Erythroblast (primary cell): ENCODE measurements at places on chromosomes 6 and 20.

GRCh38 chr6:113359155-113360140 is 497.7 kb upstream of the MARCKS start:
- no peak for DNase-seq

- DNase-seq, result peak; percentile 12
Observed at GRCh38 chr6:89110284-89110683, 7.6 kb downstream of the SRSF12 start.

DNA sequence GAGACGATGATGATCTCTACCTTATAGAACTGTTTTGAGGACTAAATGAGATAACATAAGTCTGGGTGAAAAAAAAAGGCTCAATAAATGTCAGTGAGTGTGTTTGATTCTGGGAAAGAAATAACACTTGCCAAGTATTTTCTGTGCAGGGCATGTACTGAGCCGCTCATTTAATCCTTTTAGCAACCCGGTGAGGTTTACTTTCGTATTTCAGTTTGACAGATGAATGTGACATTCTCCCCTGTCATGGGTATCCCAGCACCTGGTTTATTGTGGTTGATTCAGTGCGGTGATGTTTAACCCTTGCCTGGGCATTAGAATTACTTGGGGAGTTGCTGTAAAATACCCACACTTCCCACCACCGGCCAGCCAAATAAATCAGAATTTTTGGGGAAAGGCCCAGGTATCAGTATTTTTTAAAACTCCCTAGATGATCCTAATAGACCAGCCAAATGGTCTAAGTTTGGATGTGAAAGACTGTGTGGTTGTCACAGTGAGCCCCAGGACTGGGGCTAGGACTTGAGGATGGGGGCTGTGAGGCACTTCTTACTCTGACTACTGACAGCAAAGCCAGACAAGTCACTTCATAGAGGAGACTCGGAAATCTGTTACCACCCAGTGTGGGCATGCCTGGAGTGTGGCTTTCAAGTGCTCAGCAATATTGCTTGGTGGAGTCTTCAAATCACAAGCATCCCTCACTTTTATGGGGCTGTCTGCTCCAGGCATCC is 100.2 kb upstream of the KCNG1 start:
- no peak for DNase-seq

DNA sequence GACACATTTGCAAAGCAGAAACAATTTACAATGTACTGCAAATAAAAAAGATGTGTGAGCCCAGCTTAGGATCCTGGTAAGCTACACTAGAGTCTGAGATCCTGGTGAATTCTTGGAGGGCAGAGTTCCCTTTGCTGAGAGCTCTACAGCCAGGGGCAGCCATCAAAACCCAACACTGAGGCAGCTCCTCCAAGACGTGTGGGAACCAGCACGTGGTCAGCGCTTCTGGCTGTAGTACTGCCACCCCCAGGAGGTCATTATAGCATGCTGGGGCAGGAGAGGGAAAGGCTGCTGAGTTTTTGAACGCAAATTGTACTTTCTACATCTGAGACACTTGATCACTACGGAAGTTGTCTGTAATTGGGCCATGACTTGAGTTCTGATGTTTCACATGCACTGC is 131.5 kb downstream of the INSM1 start:
- no peak for DNase-seq

DNA sequence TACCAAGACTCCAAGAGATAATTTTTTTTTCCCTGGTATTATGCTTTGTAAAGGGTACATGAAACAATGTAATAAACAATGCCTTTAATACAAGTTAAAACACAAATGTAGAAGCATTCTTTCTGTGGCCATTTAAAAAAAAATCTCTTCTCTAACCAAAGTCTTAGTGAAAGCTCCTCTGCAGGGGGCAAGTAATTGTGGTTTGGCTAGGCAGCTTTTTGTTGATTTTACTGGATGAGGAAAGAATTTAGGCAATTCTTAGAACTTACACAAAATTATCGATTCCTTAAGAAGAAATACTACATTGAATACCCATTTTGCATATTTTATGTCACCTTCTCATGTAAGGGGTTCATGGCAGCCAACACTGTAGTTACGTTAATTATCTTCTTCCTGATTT is 12.4 kb downstream of the TFB1M start:
- DNase-seq, result no peak

GRCh38 chr20:44355498-44356352 is at the start of gene HNF4A:
Gene HNF4A (plus strand): TSS chr20:44355699. CDS start chr20:44355805, 106 bp downstream.
- DNase-seq, result no peak

DNA sequence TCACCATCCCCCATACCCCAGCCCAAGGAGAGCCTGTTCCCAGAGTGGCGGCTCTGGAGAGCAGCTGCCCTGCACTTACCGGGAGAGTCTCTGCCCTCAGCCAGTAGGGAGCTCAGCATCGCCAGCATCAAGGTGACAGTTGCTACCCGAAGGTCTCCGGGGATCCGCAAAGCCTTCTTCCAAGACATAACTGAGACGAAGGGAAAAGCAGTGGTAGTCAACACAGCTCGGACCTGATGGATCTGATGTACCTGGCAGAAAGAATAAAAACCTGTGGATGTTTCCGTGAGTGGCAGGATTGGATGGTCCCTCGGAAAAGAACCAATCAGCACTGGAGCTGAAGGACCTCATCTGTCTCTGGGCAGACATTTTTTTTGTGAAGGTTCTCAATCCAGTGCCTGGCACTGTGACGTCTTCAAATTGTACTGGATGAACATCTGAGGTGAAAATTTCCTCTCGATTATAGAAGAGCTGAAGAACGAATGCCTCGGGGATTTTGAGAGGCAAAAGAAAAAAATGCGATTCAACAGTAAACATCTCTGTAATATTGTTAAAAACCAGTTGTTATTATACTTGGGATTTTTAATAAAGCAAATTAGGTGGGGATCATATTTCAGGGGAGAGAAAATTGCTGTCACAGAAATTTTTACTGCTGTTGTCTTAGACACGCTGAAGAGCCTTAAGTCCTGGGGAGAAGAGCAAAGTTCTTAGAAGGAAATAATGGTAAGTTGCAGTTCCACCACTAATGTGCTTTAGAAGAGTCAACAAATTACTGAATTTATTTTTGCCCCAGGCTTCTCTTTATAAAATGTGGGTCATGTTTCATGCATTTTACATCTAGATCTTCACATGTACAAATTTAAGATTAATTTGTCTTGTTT is at the start of gene HLA-DQB1:
Gene HLA-DQB1, minus strand, starts transcription at position 238 of the 881 bp plus-strand sequence. Its CDS starts 50 bp downstream, at position 188.
- peak; percentile 10 for DNase-seq

- no peak for DNase-seq
Observed at GRCh38 chr6:131949620-131949908, 1.6 kb downstream of the CCN2 start.

DNA sequence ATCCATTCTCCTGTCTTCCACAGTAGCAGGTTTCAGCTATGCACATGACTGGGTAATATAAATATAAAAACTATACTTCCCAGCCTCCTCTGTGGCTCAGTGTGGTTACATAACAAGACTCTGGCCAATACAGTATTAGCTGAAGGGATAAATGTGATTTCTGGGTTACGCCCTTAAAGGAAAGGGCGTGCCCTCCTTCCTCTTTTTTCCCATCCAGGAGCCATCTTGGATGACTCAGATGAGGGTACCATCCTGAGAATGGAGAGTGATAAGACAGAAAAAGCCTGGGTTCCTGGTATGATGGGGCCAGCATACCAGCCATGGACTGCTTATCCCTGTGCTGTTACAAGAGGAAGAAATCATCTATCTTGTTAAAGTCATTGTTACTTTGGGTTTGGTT is 123.3 kb downstream of the NFATC2 start:
- DNase-seq, result peak; percentile 21

- DNase-seq, result no peak
Observed at GRCh38 chr6:143501851-143502250, 9.7 kb downstream of the FUCA2 start.

GRCh38 chr6:91106083-91106482 is 519.2 kb upstream of the MAP3K7 start:
- DNase-seq, result no peak

GRCh38 chr6:169368200-169368599 is 114.6 kb upstream of the THBS2 start:
- DNase-seq, result no peak

DNA sequence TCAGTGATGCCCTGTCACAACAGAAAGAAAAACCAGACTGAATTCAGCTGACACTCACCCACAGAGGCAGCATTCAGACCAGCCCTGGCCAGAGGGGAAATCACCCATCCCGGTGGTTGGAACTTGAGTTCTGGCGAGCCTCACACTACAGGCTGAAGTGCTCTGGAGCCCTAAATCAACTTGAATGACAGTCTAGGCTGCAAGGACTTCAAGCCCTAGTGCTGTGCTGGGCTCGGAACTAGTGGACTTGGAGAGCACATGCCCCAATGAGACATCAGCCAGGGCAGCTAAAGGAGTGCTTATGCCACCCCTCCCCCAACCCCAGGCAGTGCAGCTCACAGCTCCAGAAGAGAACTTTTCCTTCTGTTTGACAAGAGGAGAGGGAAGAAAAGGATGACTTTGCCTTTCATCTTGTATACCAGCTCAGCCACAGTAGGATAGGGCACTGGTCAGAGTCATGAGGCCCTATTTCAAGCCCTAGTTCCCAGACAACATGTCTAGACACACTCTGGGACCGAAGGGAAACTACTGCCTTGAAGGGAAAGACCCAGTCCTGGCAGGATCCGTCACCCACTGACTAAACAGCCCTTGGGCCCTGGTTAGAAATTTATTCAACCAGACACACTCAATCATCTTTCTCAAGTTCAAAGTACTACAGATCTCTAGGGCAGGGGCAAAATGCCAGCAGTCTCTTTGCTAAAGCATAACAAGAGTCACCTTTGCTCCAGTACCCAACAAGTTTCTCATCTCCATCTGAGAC is 43.2 kb upstream of the PNRC1 start:
- no peak for DNase-seq

DNA sequence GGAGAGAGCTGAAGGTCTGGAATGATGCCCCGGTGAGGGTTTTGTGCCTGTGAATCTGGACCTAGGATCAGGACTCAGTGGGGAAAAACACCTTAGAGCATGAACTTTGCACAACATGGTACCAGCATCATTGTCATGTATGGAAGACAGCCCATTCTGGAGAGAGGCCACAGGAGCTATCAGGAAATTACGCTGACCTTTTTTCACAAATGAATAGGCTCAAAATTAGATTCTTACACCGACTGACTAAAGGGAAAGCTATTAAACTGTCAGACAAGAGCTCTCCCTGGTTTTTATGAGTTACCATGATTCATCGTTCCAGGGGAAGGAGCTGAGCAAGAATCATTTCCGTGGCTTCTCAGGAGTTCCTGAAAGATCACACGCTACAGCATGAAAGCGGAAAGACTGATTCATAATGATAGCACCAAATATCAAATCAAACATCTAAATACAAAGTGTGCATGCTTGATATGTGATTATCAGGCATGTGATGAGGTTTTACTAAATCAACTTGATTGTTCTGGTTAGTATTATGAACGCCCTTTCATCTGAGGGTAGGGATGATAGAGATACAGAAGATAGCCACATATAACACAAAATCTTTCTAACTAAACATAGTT is 224.9 kb upstream of the SMLR1 start:
- no peak for DNase-seq

GRCh38 chr20:7199861-7200260 is 432.4 kb downstream of the BMP2 start:
- DNase-seq, result no peak

- DNase-seq, result peak; percentile 12
Observed at GRCh38 chr6:131061041-131061750, 1.8 kb downstream of the EPB41L2 start.

DNA sequence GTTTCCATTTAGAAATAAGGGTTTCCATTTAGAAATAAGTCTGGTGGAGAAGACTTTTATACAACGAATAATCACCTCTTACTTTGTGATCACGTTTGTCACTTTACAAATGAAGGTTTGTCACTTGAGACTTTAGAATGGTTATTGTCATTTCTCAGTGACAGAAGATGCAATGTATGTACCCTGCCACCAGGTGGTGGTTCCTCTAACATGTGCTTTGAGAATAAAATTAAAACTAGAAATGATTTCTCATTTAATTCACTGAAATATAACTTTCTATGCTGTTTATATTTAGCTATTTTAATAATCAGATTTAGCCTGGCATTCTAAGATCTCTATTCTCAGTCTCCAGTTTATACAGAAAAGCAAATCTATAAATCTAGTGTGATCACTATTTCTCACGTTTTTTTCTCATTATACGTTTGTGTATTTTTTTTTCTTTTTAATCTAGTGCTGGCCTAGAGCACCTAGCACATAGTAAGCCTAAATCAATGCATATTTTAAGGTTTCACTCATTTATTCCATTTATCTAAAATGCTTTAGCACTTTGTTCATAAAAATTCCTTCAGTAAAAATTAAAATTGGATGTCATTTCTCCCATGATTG is 57.4 kb upstream of the TFAP2D start:
- peak; percentile 26 for DNase-seq

DNA sequence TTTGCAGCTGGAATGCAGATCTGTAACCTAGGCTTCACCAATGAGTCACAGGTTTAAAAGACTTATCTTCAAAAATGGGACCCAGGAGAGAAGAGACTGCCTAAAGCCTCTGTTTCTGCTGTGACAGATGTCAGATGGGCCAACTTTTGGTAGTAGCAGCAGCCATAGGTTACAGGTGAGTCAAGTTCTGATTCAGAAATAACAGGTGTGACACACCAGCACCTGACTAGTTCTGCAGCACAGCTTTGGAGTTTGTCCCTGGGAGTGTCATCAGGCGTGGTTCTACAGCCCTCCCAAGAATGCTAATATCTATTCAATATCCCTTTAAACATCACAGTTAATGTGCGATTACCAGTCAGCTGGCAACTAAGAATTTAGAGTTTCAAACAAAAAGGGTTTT is 121.9 kb upstream of the BTN3A2 start:
- DNase-seq, result peak; percentile 53

GRCh38 chr6:78896227-78896626 is 28.9 kb downstream of the IRAK1BP1 start:
- DNase-seq, result no peak

- no peak for DNase-seq
Observed at GRCh38 chr6:121395736-121396135, 39.7 kb upstream of the GJA1 start.

DNA sequence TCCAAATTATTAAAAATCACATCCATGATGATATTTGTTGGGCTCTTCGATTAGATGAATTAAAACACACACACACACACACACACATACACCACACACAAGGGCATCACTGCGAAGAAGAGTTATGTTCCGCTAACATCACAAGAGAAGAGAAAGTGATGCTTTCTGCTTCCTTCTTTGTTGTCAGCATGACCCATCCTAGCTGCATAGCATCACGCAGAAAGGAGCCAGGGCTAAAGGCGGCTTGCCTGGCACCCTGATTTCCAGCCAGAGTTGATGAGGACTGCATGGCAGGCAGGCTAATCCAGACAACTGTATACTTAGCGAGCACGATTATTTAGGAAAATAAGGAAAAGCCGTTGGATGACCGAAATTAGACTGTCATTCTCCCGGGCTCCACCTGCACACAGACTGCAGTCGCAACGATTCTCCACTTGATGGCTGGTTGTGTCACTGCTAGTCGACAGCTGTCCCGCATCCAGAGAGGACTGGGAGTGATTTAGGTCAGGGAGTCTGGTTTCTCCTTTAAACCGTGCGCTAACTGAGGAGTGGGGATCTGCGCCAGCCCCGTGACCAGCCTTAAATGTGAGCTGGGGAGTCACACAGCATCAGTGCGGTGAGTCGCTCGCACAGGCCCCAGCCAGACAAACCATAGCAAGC is 70.6 kb upstream of the SOX4 start:
- no peak for DNase-seq

- DNase-seq, result no peak
Observed at GRCh38 chr6:90217506-90218127, 79.0 kb downstream of the BACH2 start.

- DNase-seq, result no peak
Observed at GRCh38 chr6:139251691-139252390, 40.0 kb downstream of the TXLNB start.

- DNase-seq, result no peak
Observed at GRCh38 chr6:39947611-39948068, 13.4 kb upstream of the MOCS1 start.
